Activated T-helper 2 cell treated with anti-CD3 and anti-CD28 coated beads, Interferon-gamma antibody, Interleukin-2, Interleukin-4, amounts not matched to agents 10 μg/mL and 5 μg/mL and 100 μg/mL, durations not matched to agents 14 hours and 24 hours and 36 hours (primary cell): ENCODE measurements at places on chromosomes 12 and 14.

GRCh38 chr12:41795051-41795600 lies 349.5 kb downstream of the GXYLT1 start:
- DNase-seq, result no peak

GRCh38 chr14:81176241-81176640 lies 44.5 kb downstream of the GTF2A1 start:
- no peak for DNase-seq

DNA sequence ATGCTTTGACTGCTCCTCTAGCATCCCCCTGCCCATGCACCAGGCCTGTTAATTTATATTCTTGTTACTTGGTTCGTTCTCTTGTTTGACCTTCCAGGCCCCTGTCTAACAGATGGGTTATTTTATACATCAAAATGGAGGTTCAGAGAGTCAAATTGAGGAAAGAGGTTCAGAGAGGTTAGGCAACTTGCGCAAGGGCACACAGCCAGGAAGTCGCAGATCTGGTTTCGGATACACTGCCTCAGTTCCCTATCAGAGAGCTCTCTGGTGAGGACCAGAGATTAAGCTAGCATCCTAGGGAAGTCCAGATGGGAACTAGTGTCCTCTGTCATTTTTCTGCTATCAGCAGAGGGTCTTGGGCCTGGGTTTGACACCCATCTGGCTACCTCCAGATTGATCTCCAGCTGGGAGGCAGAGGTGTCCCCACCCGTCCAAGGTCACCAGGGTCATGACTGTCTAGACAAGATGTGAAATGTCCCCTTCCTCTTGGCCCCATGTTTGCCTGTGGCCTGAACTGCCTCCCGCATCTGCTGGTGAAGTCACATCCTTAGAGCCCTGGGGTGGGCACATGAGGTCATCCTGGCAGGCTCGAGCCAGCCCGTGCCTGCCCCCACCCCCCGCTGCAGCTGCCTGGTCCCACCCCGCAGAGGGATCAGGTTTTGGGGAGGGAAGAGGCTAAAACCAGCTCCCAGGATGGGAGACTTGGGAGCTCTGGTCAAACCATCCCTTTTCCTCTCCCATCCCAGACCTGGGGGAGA lies 84.3 kb upstream of the NCOR2 start:
- DNase-seq, result no peak

GRCh38 chr14:103393070-103393469 lies 7.9 kb downstream of the MARK3 start:
- DNase-seq, result no peak

DNA sequence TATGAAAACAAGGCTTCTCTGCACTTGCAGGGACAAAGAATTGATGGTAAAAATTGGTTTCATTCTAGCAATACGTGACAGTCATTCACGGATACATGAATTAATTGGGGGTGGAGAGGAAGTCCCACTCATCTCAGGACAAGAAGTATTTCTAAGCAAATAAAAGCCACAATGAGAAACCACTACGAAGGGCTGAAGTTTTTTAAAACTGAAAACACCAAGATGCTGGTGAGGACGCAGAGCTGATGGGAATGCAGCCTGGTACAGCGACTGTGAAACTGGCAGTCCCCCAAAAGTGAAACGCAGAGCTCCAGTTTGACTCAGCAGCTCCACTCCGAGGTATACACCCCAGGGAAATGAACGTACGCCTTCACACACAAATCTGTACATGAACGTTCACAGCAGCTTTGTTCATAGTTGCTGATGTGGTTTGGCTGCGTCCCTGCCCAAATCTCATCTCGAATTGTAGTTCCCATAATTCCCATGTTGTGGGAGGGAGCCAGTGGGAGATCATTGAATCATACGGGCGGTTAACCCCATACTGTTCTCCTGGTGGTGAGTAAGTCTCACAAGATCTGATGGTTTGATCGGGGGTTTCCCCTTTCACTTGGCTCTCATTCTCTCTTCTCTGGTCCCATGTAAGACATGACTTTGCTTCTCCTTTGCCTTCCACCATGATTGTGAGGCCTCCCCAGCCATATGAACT lies 89.0 kb downstream of the SCARB1 start:
- peak; percentile 77 for DNase-seq

DNA sequence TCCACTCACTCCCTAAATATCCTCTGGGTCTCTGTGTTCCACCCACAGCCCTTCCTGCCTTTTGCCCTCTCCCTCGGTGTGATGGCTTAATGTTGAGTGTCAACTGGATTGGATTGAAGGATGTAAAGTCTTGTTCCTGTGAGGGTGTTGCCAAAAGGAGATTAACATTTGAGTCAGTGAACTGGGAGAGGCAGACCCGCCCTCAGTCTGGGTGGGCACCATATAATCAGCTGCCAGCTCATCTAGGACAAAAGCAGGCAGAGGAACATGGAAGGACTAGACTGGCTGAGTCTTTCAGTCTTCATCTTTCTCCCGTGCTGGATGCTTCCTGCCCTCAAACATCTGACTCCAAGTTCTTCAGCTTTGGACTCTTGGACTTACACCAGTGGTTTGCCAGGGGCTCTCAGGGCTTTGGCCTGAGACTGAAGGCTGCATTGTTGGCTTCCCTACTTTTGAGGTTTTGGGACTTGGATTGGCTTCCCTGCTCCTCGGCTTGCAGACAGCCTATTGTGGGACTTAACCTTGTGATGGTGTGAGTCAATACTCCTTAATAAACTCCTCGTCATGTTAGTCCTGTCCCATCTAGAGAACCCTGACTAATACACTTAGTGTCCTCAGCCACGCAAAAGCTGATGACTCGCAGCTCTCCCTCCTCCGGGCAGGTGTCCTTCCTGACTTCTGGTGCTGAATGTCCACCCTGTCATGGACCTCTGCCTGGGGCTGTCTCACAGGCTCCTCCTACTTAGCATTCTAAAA lies 5.9 kb downstream of the DGLUCY start:
- DNase-seq, result no peak

DNA sequence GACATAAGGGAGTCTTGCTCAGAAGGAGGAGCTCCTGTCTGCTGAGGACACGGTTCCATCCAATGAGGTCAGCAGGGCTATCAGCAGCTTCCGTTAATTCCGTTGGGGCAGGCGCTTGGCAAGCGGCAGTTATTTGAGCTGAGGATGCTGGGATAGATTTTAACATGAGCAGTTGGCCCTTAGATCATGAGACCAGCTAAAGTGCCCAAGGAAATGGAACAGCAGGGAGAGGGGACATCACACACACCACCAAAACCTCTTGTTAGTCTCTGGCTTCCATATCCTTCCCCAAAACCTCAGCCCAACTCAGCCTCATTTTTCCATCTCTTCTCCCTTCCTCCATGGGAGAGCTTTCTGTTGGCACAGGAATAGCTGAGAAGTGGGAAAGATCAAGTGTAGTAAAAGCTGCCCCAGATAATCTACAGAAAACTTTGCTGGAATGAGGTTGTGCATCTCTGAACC lies 138.7 kb upstream of the PZP start:
- DNase-seq, result no peak

GRCh38 chr12:12171991-12172511 lies 94.8 kb downstream of the LRP6 start:
- DNase-seq, result peak; percentile 16

- no peak for DNase-seq
These were observed 36.8 kb upstream of the SPTSSA start for GRCh38 chr14:34498684-34499412.
